Muscle of leg (tissue), 16 donors: ENCODE measurements at places on chromosomes 11 and 22.

DNA sequence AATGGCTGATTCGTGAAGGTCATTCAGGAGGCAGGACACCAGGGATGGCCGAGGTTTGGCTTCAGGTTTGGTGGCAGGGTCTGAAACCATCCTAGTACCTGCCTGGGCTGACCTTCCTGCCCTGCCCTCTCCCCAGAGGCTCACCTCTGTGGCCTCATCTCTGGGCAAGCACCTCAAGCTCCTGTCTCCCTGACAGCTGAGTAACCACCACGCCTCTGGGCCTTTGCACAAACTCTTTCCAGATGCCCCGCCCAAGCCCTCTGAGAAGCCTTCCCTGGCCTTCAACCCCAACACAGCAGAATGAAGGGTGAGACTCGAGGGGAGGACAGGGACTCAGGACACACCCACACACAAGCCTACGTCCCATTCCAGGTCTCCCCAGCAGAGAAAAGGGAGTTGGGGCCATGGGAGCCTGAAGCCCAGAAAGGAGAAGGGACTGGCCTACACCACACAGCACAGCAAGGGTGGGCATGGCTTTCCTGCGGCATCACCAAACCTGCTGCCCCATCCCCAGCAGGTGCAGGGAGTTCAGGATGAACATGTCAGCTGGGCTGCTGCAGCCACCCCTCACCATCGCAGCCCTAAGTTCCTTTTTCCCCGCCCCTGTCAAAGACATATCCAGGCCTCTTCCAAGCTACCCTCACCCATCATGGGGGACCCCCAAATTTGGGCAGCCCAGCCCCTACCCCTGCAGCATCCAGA is 2.4 kb downstream of the SHISA8 start:
- no peak for DNase-seq

- DNase-seq = no peak
Observed at GRCh38 chr11:88535266-88535665, 197.7 kb upstream of the CTSC start.

DNA sequence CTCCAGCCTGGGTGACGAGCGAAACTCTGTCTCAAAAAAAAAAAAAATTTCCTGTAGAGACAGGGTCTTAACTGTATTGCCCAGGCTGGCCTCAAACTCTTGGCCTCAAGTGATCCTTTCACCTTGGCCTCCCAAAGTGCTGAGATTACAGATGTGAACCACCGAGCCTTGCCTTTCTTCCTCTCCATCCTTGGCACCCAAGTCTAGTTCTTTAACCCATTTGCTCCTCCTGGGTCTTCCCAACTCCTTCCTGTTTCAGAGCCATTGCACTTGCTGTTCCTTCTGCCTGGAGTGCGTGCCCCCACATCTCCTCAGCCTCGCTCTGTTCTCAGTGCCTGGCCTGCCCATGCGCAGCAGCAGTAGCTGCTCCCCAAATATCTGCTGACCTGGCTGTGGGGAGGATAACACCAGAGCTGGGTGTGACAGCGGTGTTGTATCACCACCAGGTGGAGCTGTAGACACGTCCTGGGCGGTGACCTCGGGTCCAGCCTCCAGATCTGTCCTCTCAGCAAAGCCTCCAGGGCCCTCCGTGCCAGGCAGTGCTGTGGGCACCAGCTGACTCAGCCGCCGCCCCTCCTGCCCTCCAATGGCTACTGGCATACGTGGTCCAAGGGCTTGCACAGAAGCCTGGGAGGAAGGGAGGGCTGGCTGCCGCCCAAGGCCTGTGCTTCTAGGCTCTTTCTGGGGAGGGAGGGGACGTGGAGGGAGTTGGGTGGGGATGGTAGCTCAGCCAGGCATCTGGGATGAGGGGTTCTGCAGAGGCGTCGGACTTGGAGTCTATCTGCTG is 22.0 kb downstream of the TEF start:
- DNase-seq = peak; percentile 89

DNA sequence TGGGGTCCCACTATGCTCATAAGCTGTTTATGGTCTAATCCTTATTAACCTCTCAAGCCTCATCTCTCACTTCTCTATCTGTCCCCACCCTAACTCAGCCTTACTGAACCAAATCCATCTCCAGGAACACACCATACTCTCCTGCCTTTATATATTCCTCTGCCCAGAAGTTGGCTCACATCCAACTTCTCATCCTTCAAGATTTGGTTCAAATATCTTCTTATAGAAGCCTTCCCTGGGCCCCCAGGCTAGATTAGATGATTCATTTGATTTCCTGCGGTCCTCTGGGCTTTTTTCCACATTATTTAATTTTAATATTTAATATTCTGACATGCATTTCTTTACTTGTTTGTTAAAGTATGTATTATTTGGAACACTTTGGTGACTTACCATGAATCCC is 23.2 kb downstream of the MEI1 start:
- DNase-seq = no peak

GRCh38 chr11:72609045-72609444 is 65.2 kb downstream of the PDE2A start:
- DNase-seq = no peak

GRCh38 chr11:111379602-111380136 is 594 bp upstream of the POU2AF1 start:
- DNase-seq = no peak
